Activated T-cell treated with anti-CD3 and anti-CD28 coated beads, Interleukin-2, amount 50 U/mL, for 72 hours (primary cell): ENCODE measurements at places on chromosomes 12 and 14.

DNA sequence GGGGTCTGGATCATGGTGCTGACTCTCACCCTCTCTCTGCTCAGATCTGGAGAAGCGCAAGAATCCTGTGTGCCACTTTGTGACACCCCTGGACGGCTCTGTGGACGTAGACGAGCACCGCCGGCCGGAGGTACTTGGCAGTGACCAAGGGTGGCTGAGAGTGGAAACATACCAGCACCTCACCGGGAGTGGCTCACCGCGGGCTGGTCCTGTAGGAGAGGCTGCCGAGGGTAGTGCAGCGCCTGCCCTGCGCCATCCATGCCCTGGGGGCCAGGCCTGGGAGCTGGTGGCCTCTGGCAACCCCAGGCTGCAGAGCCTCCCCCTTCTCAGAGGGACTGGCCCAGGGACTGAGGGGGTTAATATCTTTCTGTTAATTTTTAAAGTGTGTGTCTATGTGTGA is 46.2 kb downstream of the IL31 start:
- H3K36me3 ChIP-seq: peaks cover 2% of the 10 kb centered on the region
- H3K27me3 ChIP-seq: no peaks in the 10 kb centered on the region

GRCh38 chr12:3928538-3929184 is 55.5 kb upstream of the PARP11 start:
- H3K27me3 ChIP-seq: no peaks in the 10 kb centered on the region
- H3K4me1 ChIP-seq: peaks cover 38% of the 10 kb centered on the region
- no peak for DNase-seq
- H3K36me3 ChIP-seq: no peaks in the 10 kb centered on the region
- H3K4me3 ChIP-seq: no peak overlapping the region

GRCh38 chr14:104603711-104604401 is 716 bp downstream of the TMEM179 start:
- peaks cover 34% of the 10 kb centered on the region for H3K27me3 ChIP-seq
- no peak for DNase-seq
- H3K4me1 ChIP-seq: peaks cover 6% of the 10 kb centered on the region
- H3K4me3 ChIP-seq: peak overlapping the region; percentile 61

DNA sequence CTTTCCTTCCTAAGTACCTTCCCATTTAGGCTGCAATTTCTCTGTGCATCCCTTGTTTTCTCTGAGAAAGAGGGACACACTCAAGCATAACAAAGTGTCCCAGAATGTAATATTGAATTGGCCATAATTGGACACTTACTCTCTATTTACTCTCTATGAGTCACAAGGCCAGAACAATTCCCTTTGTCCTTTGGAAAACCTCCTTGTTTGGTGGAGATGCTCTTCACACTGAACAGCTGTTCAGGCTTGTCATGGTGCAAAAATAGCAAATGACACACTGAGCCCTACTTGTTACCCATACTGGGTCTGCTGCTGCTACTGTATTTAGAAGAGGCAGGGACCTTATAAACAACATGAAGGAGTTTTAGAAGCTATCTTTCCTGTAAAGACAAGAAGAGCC is 1590.5 kb upstream of the TMEM132C start:
- no peaks in the 10 kb centered on the region for H3K4me1 ChIP-seq
- no peak for DNase-seq
- H3K27me3 ChIP-seq: no peaks in the 10 kb centered on the region
- H3K4me3 ChIP-seq: no peak overlapping the region

GRCh38 chr14:85663256-85663655 is 133.3 kb downstream of the FLRT2 start:
- no peaks in the 10 kb centered on the region for H3K4me1 ChIP-seq
- no peaks in the 10 kb centered on the region for H3K27me3 ChIP-seq
- no peaks in the 10 kb centered on the region for H3K36me3 ChIP-seq
- no peak for DNase-seq

- no peaks in the 10 kb centered on the region for H3K4me1 ChIP-seq
- H3K36me3 ChIP-seq: no peaks in the 10 kb centered on the region
- H3K27me3 ChIP-seq: no peaks in the 10 kb centered on the region
- no peak overlapping the region for H3K27ac ChIP-seq
Observed at GRCh38 chr14:98822917-98823316, 449.1 kb downstream of the BCL11B start.

- H3K4me3 ChIP-seq: no peak overlapping the region
- no peak for DNase-seq
- H3K36me3 ChIP-seq: no peaks in the 10 kb centered on the region
- no peaks in the 10 kb centered on the region for H3K27me3 ChIP-seq
Observed at GRCh38 chr14:65225299-65226159, 123.2 kb upstream of the MAX start.

GRCh38 chr12:50936821-50937530 is 15.4 kb upstream of the HIGD1C start:
- H3K4me1 ChIP-seq: peaks cover 7% of the 10 kb centered on the region
- H3K4me3 ChIP-seq: no peak overlapping the region
- no peak for DNase-seq
- no peaks in the 10 kb centered on the region for H3K36me3 ChIP-seq

- peak within 1 kb of the TSS; percentile 89 for H3K4me3 ChIP-seq
- H3K36me3 ChIP-seq: peaks cover 21% of the 10 kb centered on the region
- H3K27ac ChIP-seq: peak within 1 kb of the TSS; percentile 95
- peaks cover 81% of the 10 kb centered on the region for H3K4me1 ChIP-seq
- peak; percentile 71 for DNase-seq
Observed at GRCh38 chr12:47819896-47820630, at the start of gene HDAC7. HDAC7 (minus strand) TSS chr12:47819903; CDS start chr12:47819785, 118 bp downstream.

DNA sequence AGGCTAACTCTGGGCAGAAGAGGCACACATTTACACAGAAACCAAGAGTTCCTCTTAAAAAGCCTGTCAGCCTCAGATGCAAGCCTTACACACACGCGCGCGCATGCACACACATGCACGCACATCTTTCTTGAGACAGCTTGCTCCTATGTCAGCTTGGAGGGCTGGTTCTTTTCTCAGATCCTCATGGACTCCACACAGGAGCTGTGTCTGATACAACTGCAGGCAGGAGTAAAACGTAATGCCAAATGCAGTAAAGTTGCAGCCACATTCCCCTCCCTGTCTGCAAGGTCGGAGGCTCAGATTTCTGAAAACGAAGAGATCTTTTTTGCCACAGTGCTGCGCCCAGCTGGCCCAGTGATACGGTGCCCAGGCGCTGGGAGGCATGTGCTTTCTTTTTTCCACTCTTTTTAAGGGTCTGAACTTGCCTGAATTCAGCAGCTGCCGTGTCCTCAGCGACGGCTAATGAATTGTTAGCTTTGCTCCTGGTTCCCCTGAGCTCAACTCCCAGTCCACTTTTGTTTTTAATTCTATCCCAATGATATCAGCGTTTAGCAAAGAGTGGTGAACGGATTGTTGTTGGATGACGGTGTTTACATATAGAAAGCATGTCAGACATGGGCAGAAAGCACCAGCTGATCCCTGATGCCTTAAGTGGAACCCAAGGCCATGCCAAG is 72.9 kb upstream of the FOXN3 start:
- H3K27ac ChIP-seq: no peak overlapping the region
- DNase-seq: no peak
- H3K4me1 ChIP-seq: peaks cover 37% of the 10 kb centered on the region
- H3K36me3 ChIP-seq: peaks cover 8% of the 10 kb centered on the region
- no peaks in the 10 kb centered on the region for H3K27me3 ChIP-seq
- no peak overlapping the region for H3K4me3 ChIP-seq

GRCh38 chr12:53267306-53267998 is 647 bp upstream of the ESPL1 start:
- peaks cover 9% of the 10 kb centered on the region for H3K36me3 ChIP-seq
- peak overlapping the region; percentile 98 for H3K4me3 ChIP-seq
- no peaks in the 10 kb centered on the region for H3K27me3 ChIP-seq
- peak overlapping the region; percentile 92 for H3K27ac ChIP-seq
- DNase-seq: peak; percentile 32

GRCh38 chr12:39975374-39975918 is 130.4 kb downstream of the SLC2A13 start:
- DNase-seq: no peak
- no peaks in the 10 kb centered on the region for H3K27me3 ChIP-seq
- H3K27ac ChIP-seq: no peak overlapping the region

- peak overlapping the region; percentile 86 for H3K4me3 ChIP-seq
- peaks cover 66% of the 10 kb centered on the region for H3K4me1 ChIP-seq
- DNase-seq: peak; percentile 25
- H3K27ac ChIP-seq: peak overlapping the region; percentile 98
- H3K36me3 ChIP-seq: peaks cover 9% of the 10 kb centered on the region
Observed at GRCh38 chr14:64502887-64503433, 678 bp downstream of the ZBTB25 start.
